ENCODE measurements at places on chromosomes 6 and 20. TPM values are rescaled to one million over a fixed set of nuclear protein-coding genes. Genes with fewer than 3 reads are reported as not detected.
A peak's percentile ranks its signal among the peaks of the same experiment; 100 is the strongest.

GRCh38 chr6:106496823-106497222 is 132.5 kb downstream of the RTN4IP1 start:
- no peak for DNase-seq

DNA sequence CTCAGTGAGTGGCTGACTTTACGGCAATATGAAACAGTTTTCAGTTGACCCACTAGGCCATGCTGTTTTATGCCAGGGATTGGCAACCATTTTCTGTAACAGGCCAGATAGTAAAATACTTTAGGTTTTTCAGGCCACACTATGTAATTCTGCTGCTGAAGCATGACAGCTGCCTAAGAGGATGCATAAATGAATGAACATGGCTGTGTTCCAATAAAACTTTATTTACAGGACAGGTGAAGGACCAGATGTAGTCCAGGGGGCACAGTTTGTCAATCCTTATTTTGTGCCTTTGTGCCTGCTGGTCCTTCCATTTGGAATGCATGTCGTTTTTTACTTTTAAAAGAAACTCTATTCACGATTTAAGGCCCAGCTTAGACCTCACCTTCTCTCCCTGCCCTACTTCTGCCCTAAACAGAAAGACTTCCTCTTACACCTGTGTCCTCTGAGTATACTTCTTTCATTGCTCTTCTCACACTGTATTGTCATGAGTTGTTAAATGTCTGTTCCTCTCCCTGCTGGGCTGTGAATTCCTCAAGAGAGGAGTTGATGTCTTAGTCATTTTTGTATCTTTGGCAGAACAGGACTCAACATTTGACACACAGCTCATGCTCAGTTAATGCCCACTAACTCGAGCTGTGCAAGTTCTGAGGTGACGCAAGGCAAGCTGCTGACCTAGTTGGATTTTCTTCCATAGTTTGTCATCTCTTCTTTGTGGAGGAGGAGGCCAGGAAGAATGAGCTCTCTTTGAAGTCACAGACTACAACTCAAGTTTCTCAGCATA is 90.1 kb upstream of the MAP7 start:
- DNase-seq = no peak

DNA sequence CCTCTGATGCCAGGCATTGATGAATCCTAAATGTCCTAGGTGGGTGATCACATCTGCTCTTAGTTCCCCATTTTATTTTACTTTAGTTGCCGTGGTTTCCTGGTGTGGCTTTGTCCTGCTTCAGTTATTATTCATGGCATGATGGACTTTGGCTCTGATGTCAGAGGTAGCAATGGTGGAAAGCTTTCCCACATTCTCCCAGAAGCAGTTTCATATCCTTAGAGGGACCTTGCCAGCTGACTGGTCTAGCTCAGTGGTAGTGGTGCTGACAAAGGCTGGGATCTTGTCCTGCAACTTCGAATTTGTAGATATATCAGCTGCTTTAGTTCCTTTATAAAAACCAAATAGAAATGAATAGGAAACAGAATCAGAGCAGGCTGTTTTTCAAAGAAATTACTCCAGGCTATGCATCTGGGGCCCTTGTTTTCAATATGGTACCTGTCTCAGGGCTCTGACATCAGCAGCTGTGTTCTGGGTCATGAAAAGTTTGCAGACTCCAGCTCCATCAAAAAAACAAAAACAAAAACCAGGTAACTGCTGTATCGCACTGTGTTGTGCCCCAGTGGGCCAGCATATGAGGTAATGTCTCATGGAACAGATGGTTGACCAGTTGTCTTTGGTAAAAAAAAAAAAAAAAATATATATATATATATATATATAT is 133.7 kb downstream of the PLCB4 start:
- DNase-seq = no peak

- no peak for DNase-seq
Observed at GRCh38 chr20:24411834-24412216, 57.6 kb upstream of the SYNDIG1 start.

GRCh38 chr6:125810445-125810844 is 19.7 kb downstream of the NCOA7 start:
- no peak for DNase-seq

- no peak for DNase-seq
Observed at GRCh38 chr20:15656124-15656523, 917.1 kb downstream of the KIF16B start.

GRCh38 chr6:69012876-69013275 is 377.8 kb downstream of the ADGRB3 start:
- no peak for DNase-seq

DNA sequence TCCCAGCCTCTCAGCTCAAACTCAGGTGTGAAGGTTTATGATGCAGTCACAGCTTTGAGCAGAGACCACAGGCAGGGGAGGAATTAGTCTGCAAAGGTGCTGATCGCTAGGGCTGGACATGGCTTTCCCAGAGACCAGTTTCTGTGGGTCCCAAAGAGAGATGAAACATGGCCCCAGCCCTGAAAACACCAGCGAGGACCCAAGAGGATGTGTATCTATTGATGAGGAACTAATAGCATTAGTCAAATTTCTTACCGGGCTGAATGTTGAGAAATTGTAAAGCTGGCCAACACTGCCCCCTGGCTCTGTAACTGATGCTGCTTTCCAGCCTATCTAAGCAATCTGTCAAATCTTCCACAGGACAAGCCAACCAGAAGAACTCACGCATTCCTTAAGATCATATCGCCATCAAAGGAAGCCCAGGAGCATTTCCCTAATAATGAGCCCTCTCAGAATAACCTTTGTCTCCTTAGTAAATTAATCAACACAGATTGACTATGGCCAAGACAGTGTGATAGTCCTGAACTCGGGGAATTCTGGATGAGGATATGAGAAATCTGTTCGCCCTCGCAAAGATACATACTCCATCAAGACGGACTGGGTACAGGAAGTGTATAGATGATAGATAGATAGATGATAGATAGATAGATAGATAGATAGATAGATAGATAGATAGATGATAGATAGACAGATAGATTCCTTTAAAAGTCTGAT is 7.8 kb upstream of the ACSS1 start:
- peak; percentile 57 for DNase-seq

Gene FAM162B
- total RNA-seq = 1.6 TPM

Gene TCP11
- total RNA-seq = not detected
